ENCODE measurements at places on chromosomes 13 and 19.

DNA sequence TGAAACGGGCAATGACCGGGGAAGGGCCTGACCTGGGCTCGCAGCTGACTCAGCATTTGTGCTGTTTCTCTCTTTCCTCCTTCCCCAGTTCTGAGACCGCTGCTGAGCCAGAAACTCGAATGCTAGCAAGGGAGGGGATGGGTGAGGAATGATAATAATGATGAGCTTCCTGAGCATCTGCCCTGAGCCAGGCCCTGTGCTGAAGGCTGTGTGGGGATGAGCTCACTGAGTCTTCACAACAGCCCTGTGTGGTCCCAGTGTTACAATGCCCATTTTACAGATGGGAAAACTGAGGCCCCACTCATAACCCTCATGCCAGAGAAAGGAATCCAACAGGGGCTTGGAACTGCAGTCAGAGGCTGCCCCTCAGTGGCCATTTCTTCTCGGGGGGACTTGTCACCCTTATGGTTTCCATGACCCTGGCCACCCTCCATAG, 8.1 kb downstream of the SULT2B1 start:
- DNase-seq: no peak

DNA sequence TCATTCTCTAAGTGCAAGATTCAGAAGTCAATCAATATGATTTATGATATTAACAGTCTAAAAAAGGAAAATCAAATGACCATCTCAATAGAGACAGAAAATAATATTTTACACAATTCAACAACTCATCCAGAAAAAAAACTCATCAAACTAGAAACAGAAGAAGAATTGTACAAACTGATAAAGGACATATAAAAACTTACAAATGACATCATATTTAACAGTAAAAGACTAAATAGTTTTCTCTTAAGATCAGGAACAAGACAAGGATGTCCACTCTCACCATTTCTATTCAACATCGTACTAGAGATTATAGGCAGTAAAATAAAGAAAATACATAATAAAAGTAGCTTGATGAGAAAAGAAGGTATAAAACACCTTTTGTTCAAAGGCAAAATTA, 527.3 kb downstream of the DACH1 start:
- no peak for DNase-seq

- DNase-seq: peak; percentile 98
Observed at GRCh38 chr19:16897029-16897855, 8.4 kb downstream of the F2RL3 start.

DNA sequence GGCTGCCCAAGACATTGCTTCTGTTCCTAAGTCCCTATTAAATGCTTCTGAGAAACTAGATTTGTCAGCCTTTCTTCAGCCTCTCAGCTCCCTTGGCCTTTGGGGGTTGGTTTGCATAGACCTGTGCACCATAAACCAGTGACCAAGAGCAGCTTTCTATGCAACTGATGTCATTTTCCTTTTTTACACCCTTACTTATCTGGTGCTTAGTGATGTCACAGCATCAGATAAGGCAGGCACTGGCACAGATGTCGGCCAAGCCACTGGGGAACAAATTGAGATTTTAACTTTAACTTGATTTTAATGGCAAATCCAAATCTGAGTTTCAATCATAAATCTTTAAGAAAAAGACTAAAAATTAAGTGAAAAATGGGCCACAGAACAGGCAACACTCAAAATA, 59.8 kb downstream of the RUBCNL start:
- DNase-seq: no peak

GRCh38 chr13:41454170-41454569, 3.2 kb upstream of the RGCC start:
- DNase-seq: no peak

DNA sequence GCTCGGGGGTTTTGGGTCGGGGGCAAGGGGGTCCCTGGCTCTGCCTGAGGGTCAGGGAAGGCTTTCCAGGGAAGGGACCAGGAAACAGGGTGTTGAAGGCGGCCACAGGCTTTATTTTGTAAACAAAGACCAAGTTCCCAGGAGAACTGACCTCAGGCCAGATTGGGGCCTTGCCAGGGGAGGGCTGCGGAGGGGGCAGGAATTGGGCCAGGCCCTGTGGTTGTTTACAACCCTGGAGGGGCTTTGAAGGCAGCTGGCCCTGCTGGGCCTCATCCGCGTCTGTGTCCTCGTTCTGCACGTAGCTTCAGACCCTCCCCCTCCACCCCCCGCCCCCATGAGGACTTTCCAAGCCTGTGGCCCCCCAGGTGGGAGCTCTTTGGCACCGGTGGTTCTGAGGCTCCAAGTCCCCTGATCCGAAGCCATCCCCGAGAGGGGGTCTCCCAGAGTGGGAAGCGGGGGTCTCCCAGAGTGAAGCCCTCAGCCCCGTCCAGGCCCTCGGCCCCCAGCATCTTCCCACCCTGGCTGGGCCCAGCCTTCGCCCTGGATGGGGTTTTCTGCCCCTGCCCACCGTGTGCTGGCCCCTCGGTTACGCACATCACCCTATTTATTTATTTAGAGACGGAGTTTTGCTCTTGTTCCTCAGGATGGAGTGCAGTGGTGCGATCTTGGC, 13.5 kb upstream of the BSG start:
- DNase-seq: peak; percentile 49

DNA sequence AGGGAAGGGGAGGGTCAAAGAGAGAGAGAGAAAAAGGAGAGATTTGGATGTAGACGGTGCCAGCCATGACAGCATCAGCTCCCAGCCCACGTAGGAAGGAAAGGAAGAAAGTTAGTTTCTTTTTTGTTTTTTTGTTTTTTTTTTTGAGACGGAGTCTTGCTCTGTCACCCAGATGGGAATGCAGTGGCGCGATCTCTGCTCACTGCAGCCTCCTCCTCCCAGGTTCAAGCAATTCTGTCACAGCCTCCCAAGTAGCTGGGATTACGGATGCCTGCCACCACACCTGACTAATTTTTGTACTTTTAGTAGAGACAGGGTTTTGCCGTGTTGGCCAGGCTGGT, 27.6 kb downstream of the ELL start:
- DNase-seq: no peak

DNA sequence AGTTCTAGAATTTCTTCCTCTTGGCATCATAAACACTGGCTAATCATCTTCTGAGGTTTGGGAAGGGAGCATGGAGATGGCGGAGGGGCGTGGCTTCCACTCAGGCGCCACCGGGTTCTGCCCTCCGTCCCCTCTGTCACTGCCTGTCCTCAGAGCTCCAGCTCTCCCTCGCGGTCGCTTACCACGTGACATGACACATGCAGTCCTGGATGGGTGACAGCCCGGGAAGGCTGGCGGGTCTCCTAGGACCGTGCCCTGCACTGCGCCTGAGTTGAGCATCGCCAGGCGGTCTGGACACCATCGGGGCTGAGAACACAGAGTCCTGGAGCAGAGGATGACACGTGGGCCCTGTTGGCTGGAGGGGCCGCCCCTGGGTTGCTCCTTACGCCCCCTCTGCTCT, 123.3 kb downstream of the RAB20 start:
- no peak for DNase-seq

DNA sequence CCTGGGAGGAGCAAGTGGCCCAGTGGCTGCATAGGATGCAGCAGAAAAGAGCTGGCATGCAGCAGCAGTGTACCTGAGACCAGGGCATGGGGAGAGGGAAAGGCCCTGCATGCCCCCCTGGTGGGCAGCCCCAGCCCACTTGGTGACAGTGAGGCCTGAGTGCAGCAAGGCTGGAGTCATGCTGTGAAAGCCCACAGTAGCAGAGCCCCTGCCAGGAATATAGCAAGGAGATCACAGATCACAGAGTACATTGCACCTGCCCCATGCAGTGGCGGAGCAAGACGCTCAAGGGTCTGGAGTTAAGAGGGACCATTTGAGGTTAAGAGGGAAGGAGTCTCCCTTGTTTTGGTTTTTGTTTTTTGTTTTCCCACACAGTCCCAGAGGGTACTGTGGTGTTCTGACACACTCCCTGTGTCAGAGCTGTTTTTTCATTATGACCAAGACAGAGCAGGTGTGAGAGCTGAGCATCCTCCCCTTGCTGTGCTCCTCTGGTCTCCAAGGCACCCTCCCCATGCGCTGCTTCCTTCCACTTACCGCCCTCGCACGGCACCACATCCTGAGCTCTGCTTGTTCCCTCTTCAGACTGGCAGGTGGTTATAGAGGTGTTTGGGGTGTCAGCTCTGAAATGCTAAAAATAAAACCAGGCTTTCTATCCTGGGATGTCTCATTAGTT, 85.0 kb upstream of the UBL3 start:
- no peak for DNase-seq

GRCh38 chr19:15288146-15288963, 44.0 kb downstream of the BRD4 start:
- no peak for DNase-seq

- DNase-seq: no peak
Observed at GRCh38 chr19:13034636-13035035, 39.4 kb downstream of the NFIX start.

GRCh38 chr13:47959468-47960247, 41.4 kb downstream of the SUCLA2 start:
- DNase-seq: no peak

GRCh38 chr19:43581467-43581866, 5.9 kb downstream of the PINLYP start:
- DNase-seq: no peak

GRCh38 chr13:112071723-112072533, 5.0 kb downstream of the SOX1 start:
- DNase-seq: no peak

DNA sequence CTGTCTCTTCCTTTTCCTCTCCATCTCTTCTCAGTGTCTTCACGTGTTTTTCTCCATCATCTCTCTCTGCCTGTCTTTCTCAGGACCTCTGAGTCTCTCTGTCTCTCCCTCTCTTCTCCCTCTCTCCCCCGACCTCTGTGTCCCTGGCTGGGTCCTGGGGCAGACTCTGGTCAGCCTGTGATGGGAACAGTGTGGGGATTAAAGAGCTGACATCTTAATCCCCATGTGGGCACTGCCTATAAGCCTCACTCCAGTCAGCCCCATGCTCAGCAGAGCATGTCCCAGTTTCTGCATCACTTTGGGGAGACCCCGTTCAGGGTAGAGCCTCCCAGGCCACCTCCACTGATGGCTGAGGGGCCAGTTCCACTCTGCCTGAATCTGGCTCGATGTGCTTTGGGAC, 16.2 kb downstream of the EGLN2 start:
- DNase-seq: no peak

DNA sequence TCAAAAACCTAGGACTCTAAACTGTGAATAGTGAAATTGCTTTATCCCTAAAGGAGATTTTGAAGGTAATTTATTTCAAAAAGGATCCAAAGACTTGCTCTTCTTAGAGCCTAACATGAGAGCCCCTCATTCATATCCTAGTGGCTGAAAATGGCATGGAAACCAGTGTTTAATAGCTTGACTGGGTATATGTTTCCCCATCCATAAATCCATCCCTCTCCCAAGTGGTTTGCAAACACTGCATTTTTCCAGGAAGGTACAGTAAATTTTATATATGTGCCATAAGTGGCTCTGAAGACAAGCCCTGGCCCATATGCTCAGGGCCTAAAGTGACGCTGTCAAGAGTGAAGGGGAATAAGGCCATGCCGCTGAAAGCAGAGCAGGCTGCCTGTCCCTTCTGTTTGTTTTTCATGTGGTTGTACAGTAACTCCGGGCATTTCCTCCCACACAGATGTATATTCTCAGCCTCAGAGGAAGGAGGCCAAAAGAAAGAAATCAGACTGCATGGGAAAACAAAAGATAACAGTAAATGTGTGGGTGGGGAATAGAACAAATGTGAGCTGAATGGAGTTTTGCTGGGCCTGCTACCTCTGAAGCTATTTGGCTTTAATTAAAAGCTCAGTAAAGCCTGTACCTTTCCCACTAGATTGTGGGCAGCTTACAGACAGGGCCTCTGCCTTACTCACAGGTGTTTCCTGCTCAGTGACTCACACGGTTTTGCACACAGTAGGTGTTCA, 181.9 kb downstream of the PCDH9 start:
- DNase-seq: no peak

DNA sequence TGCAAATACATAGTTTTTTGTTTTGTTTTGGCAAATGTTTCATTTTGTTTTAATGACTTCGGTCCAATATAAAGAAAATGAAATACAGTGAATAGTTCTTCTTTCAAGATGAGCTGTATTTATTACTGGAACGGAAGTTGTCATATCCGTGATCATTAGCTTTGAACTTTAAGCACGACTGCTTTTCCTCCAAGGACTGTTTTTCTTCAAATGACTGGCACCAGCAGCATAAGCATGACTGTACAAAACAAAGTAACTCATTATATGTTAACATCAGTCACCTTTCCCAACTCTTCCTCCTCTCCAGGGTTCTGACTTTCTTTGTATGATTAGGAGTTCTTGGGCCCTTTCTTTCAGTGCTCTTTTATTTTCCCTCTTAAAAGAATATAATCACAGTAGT, 20.5 kb downstream of the EDNRB start:
- DNase-seq: no peak

DNA sequence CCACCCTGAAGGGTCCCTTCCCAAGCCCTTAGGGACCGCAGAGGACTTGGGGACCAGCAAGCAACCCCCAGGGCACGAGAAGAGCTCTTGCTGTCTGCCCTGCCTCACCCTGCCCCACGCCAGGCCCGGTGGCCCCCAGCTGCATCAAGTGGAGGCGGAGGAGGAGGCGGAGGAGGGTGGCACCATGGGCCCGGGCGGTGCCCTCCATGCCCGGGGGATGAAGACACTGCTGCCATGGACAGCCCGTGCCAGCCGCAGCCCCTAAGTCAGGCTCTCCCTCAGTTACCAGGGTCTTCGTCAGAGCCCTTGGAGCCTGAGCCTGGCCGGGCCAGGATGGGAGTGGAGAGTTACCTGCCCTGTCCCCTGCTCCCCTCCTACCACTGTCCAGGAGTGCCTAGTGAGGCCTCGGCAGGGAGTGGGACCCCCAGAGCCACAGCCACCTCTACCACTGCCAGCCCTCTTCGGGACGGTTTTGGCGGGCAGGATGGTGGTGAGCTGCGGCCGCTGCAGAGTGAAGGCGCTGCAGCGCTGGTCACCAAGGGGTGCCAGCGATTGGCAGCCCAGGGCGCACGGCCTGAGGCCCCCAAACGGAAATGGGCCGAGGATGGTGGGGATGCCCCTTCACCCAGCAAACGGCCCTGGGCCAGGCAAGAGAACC, 1.5 kb downstream of the EGLN2 start:
- no peak for DNase-seq

DNA sequence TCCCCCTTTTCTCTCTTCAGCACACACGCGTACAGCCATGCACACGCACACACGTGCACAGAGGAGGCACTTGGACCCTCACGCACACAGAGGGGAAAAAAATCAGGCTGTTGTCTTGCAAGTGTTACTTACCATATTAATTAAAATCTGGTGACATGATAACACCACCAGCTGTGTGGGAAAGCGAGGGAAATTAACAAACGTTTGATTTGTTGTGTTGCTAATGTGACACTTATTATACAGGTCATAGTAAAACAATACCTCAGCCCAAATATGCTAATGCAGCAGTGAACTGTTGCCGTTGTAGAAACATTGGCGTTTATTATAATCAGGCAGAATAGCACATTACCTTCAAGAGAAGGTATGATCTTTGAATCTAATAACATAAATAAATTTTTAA, 211.7 kb downstream of the TEX29 start:
- no peak for DNase-seq

- no peak for DNase-seq
Observed at GRCh38 chr13:67217880-67218279, 12.3 kb downstream of the PCDH9 start.
